MV-4-11 (cell line): ENCODE measurements at places on chromosomes 11 and 22.

GRCh38 chr11:83918476-83918875 lies 632.3 kb upstream of the CCDC90B start:
- no peak for DNase-seq

- no peak for DNase-seq
Observed at GRCh38 chr11:121773076-121773475, 320.3 kb upstream of the SORL1-AS1 start.

DNA sequence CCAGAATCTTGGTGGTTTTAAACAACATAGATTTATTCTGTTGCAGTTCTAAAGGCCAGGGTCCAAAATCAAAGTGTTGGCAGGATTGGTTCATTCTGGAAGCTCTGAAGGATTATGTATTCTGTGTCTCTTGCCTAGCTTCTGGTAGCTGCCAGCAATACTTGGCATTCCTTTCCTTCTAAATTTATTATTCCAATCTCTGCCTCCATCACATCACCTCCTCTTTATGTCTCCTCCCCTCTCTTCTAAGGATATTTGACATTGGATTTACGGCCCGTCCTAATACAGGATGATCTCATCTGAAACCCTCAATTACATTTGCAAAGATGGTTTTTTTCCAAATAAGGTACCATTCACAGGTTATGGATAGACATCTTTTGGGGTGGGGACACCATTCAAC lies 186.5 kb downstream of the SBF2 start:
- no peak for DNase-seq

GRCh38 chr11:47466701-47467250 lies 17.8 kb upstream of the RAPSN start:
- no peak for DNase-seq

- no peak for DNase-seq
Observed at GRCh38 chr11:19216021-19216420, 14.2 kb upstream of the CSRP3 start.

DNA sequence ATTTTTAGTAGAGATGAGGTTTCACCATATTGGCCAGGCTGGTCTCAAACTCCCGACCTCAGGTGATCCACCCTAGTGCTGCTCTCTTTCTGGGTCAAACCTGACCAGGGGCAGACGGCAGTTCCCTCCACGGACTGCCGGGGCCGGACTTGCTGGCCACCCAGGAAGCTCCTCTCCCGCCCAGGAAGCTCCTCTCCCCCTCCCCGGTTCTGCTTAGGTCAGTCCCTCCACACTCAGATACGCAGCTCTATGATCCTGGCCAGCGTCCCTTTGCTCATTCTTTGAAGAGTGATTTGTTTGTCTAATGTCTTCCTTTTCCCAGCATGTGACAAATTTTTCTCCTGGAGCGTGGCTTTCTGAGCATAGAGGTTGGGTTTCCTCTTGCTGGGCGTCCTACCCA lies 125.3 kb upstream of the B3GAT1 start:
- DNase-seq: no peak
